ENCODE measurements at places on chromosomes 16 and 17. TPM values are rescaled to one million over a fixed set of nuclear protein-coding genes. Genes with fewer than 3 reads are reported as not detected.

The KRT32 gene
- total RNA-seq: not detected

The NTHL1 gene
- total RNA-seq: 31.9 TPM

The TAT gene
- not detected for total RNA-seq

The AXIN2 gene
- 1.9 TPM for total RNA-seq

The ITGA2B gene
- total RNA-seq: under 0.01 TPM

The SOCS1 gene
- total RNA-seq: 18.4 TPM

The PRAC1 gene
- total RNA-seq: not detected

The THOC6 gene
- 28.1 TPM for total RNA-seq

The PLD6 gene
- total RNA-seq: 4.8 TPM

The PYY gene
- not detected for total RNA-seq

The MYH1 gene
- not detected for total RNA-seq

The SDR42E2 gene
- not detected for total RNA-seq

The KRTAP9-4 gene
- not detected for total RNA-seq

The SLC2A4 gene
- not detected for total RNA-seq

The CMTM4 gene
- 20.7 TPM for total RNA-seq

The RNF112 gene
- total RNA-seq: 0.64 TPM

The TEKT1 gene
- not detected for total RNA-seq

The KRTAP4-3 gene
- not detected for total RNA-seq

The ITGAD gene
- total RNA-seq: not detected

The KRTAP2-4 gene
- total RNA-seq: not detected

The SLC9A5 gene
- 1.9 TPM for total RNA-seq

The CHST6 gene
- total RNA-seq: under 0.01 TPM

The CETP gene
- total RNA-seq: not detected

The CCL15 gene
- total RNA-seq: not detected

The GNG13 gene
- not detected for total RNA-seq

The RNF157 gene
- total RNA-seq: 10.0 TPM

The PSKH1 gene
- total RNA-seq: 13.2 TPM

The TBC1D3K gene
- not detected for total RNA-seq

Data from fibroblast of villous mesenchyme (primary cell).